Activated naive CD8-positive, alpha-beta T cell treated with anti-CD3 and anti-CD28 coated beads, Interleukin-2, amount 50 U/mL, for 24 hours (primary cell): ENCODE measurements at places on chromosomes 11 and 22.

- H3K36me3 ChIP-seq: no peaks in the 10 kb centered on the region
- peaks cover 11% of the 10 kb centered on the region for H3K4me1 ChIP-seq
- H3K27ac ChIP-seq: no peak overlapping the region
- DNase-seq: no peak
These were observed 7.4 kb upstream of the IPO7 start for GRCh38 chr11:9377036-9377435.

GRCh38 chr22:37559901-37560607, at the start of gene CDC42EP1:
TSS of gene CDC42EP1 (plus strand) at chr22:37560480. CDS start at chr22:37566350, 5,870 bp downstream.
- peaks cover 66% of the 10 kb centered on the region for H3K27me3 ChIP-seq
- no peak within 1 kb of the TSS for H3K4me3 ChIP-seq
- H3K4me1 ChIP-seq: peaks cover 19% of the 10 kb centered on the region
- H3K36me3 ChIP-seq: no peaks in the 10 kb centered on the region

GRCh38 chr11:11427140-11427539, 74.1 kb upstream of the CSNK2A3 start:
- H3K27ac ChIP-seq: no peak overlapping the region
- H3K36me3 ChIP-seq: no peaks in the 10 kb centered on the region

DNA sequence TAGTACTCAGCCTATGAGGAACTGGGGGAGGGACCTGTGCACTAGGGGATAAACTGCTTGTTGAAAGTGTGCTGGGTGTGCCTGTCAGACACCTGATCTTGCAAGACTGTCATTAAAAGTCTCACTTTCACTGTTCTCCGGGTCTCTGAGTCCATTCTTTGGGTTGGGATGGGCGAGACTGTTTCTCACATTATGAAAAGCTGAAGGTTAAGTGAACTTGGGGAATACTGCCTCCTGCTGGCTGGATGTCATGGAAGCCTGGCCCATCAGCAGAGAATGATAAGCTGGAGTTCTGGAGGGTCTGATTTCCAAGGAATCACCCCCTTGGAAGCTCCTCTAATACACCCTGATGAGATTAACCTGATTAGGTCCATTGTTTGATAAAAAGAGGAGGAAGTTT, 9.0 kb upstream of the VPREB1 start:
- no peaks in the 10 kb centered on the region for H3K36me3 ChIP-seq
- no peak overlapping the region for H3K27ac ChIP-seq
- H3K4me1 ChIP-seq: no peaks in the 10 kb centered on the region
- H3K4me3 ChIP-seq: no peak overlapping the region
- DNase-seq: peak; percentile 64

DNA sequence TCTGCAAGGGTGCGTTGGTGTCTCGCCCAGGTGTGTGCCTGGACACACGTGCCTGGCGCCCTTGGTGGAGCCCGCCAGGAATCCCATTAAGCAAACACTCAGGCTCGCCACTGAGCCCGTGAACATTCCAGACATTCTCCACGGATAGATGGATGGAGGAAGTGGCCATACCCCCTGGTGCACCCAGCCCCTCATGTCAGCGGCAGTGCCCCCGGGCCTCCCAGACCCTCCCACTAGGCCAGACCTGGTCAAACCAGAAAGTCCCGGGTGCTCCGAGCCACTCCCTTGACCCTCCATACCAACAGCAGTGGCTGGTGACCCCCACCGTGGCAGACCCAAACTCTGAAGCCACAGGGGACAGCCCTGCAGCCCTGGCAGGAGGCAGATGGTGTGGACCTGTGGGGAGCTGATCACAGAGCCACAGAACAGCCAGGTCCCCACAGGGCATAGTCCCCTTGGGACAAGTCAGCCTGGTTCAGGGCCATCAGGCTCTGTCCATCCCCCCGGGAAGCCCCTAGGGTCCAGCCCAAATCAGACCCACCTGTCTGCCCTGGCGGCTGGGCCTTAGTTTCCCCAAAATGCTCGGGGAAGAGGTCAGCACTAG, 1.9 kb downstream of the EPS8L2 start:
- DNase-seq: no peak
- H3K4me1 ChIP-seq: peaks cover 6% of the 10 kb centered on the region
- H3K36me3 ChIP-seq: no peaks in the 10 kb centered on the region
- H3K27me3 ChIP-seq: peaks cover 24% of the 10 kb centered on the region
- no peak overlapping the region for H3K27ac ChIP-seq
- no peak overlapping the region for H3K4me3 ChIP-seq

DNA sequence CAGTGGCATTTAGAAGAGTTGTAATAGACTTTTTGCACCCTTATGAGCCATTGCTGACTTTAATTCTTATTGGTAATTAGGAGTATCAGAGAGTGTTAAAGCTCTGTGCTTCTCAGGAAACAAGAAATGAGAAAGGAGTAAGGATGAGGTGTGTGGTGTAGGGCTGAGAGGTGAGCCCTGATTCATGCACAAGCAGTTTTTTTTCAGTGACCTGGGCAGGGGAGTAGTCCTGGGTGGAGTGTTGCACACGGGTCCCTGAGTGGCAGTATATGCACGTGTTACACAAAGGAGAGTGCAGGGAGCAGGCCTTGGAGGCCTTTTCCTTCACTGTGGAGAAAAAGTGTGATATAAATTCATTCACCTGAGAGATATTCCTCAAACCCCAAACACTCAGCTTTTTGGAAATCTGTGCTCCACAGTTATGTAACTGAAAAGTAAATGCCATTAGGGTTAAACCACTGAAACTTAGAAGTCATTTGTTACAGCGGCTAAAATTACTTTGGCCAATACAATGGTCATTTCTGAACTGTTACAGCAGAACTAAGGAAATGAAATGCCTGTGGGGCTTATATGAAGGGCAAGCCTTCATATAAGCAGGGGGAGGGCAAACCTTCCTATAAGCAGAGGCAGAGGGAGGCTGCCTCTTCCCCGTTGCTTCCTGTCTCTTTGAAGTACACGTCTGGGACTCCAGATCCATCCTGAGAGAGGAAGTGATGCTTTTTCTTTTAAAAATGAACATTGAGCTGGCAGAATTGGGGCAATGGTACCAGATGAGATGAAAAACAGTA, 62.6 kb upstream of the OLFML1 start:
- no peak overlapping the region for H3K27ac ChIP-seq
- peaks cover 9% of the 10 kb centered on the region for H3K4me1 ChIP-seq
- H3K4me3 ChIP-seq: no peak overlapping the region
- H3K36me3 ChIP-seq: no peaks in the 10 kb centered on the region
- peaks cover under 1% of the 10 kb centered on the region for H3K27me3 ChIP-seq

DNA sequence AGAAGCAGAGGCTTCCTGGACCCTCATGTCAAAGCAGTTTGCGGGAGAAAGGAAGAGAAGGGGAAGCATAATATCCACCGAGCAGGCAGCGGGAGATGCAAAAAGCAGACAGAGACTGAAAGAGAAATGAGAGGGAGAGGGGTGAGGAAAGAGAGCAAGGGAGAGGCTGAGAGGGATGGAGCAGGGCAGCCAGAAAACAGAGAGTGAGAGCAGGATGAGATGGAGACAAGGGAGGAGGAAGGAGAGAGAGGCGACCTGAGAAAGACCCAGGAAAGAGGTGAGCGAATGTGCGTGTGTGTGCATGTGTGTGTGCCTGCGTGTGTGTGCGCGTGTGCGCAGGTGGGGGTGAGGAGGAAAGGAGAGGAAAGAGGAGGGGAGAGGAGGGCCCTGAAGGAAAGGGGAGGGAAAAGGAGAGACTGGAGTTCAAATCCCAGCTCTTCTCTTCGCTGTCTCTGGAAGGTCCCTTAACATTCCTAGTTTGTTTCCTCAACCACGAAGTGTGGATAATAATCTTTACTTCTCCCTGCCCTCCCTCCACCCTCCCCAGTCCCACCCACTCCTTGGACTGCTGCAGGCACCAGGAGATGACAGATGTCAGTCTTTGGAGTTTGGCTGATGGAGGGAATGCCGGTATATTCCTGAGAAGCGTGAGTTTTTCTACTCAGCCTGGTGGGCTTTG, 67.9 kb downstream of the ISX start:
- peaks cover 21% of the 10 kb centered on the region for H3K27me3 ChIP-seq
- no peak for DNase-seq
- H3K4me3 ChIP-seq: no peak overlapping the region
- peaks cover 2% of the 10 kb centered on the region for H3K4me1 ChIP-seq
- H3K36me3 ChIP-seq: no peaks in the 10 kb centered on the region

GRCh38 chr11:127710831-127711230, 710.3 kb upstream of the KIRREL3 start:
- no peak overlapping the region for H3K4me3 ChIP-seq
- H3K36me3 ChIP-seq: no peaks in the 10 kb centered on the region
- no peak overlapping the region for H3K27ac ChIP-seq
- no peaks in the 10 kb centered on the region for H3K4me1 ChIP-seq
- no peaks in the 10 kb centered on the region for H3K27me3 ChIP-seq

DNA sequence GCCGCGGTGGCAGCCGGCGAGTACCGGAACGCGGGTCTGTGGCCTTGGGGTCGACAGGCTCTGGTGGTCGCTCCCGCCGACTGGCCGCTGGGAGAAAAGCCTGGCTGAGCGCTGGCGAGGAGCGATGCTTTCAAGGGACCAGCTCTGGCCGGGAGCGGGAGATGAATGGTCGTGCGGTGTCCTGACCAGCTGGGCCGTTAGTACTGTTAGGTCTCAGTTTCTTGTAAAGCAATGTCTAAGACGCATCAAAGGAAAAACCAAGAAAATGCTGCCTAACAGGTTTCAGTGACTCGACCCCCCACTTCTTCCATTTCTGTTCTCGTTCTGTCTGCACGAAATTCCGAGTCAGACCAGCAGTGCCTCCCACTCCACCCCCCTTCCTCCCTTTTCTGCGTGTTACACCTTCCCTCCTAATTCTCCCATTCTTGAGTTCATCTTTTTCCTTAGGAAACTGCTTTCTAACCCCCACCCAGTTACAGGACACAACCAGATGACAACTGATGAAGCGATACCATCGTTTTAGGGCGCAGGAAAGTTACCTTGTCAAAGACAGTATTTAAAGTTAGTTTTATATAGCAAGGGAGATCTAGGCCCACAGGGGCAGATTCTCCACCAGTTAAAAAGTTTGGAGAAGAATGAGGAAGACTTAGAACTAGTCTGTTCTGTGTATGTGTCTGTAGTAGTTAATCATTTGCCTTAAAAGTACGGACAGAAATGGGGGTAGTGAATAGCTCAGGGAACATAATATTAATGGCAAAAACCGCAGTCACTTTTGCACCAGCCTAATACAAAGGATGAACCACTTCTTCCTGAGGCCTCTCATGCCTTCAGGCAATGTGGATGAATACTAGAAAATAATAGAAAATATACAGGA, 1.0 kb downstream of the CUL5 start:
- H3K27me3 ChIP-seq: no peaks in the 10 kb centered on the region
- peaks cover 8% of the 10 kb centered on the region for H3K36me3 ChIP-seq
- no peak for DNase-seq
- H3K4me3 ChIP-seq: peak overlapping the region; percentile 98
- peak overlapping the region; percentile 96 for H3K27ac ChIP-seq

DNA sequence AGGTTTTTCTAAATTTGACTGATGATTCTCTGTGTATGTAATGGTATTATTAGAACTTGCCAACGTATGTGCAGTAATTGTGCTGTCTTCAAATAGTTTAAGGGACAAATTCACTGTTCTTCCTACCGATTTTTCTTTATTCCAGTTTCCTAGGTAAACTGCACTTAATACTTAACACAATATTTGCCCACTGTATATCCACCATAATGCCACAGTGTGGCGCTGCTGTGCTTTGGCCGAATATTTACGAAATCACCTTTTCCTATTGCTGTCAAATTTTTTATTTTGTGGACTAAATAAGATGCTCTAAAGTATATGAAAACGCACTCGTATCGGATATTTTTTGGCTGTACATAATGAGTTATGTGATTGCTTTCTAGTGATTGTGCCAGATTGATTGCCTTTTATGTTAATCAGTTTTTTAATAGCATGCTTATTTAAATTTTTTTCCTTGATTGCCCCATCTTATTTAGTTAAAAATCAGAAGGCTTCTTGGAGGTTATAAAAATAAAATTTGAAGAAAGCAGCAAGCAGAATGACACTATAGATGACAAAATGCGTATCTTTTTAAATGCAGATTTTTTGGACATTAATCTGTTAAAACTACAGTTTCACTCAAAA, 10.5 kb downstream of the AASDHPPT start:
- H3K4me3 ChIP-seq: no peak overlapping the region
- no peak overlapping the region for H3K27ac ChIP-seq
- H3K4me1 ChIP-seq: peaks cover 63% of the 10 kb centered on the region
- H3K27me3 ChIP-seq: no peaks in the 10 kb centered on the region
- peak; percentile 36 for DNase-seq

DNA sequence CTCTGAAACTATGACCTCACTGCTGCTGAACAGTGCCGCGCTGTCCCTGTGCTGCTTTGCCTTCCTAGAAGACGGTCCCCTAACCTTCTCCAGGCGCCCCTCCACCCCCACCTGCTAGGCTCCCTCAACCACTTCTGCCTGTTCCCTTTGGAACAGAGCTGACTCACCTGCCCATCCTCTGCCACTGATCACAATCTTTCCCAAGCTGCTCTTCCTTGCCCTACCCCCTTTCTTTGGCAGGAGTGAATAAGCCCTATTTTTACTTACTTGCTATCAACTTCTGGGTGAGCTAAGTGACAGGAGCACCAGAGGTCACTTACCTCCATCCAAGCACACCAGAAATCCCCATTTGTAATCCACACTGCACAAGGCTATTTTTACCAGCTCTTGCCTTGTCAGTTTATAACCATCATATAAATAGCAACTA, 116.0 kb upstream of the BID start:
- peaks cover 41% of the 10 kb centered on the region for H3K36me3 ChIP-seq
- no peak for DNase-seq
- no peaks in the 10 kb centered on the region for H3K27me3 ChIP-seq

GRCh38 chr11:95070471-95070870, 3.8 kb downstream of the SRSF8 start:
- H3K27ac ChIP-seq: no peak overlapping the region
- DNase-seq: no peak
- no peaks in the 10 kb centered on the region for H3K27me3 ChIP-seq
- H3K4me1 ChIP-seq: peaks cover 31% of the 10 kb centered on the region
- H3K4me3 ChIP-seq: no peak overlapping the region
- H3K36me3 ChIP-seq: peaks cover 18% of the 10 kb centered on the region

DNA sequence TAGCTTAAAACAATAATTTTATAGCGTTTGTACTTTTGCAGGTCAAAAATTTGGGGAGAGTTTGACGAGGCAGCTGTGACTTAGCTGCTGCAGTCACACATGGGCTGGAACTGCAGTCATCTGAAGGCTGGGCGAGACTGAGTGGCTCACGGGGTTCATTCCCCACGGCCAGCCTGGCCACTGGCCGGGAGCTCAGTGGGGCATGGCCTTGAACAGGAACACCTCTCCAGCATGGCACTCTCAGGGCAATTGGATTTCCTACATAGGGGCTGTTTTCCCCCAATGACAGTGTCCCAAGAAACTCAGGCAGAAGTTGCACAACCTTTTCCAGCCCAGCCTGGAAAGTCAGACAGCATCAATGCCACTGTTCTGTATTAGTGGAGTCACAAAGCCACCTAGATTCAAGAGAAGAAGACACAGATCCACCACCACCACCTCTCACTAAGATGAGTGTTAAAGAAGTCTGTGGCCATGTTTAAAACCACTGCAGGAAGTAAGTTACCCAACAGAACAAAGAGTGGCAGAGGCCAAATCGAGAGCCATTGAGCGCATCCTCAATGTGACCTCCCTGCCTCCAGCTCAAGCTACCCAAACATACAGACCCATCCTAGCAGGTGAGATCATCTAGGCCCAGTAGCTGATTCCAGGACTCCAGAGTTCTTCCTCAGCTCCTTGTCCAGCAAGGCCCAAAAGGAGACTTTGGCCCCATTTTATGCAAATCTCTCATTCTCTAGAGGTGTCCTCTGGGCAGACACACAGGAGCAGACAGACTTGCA, 618.7 kb upstream of the CADM1 start:
- no peak for DNase-seq
- H3K36me3 ChIP-seq: no peaks in the 10 kb centered on the region
- H3K4me3 ChIP-seq: no peak overlapping the region
- H3K27ac ChIP-seq: no peak overlapping the region
- no peaks in the 10 kb centered on the region for H3K27me3 ChIP-seq
- H3K4me1 ChIP-seq: no peaks in the 10 kb centered on the region
